ENCODE measurements at places on chromosomes 2 and 18.

- no peak for DNase-seq
Measured at GRCh38 chr2:241088376-241088775, 13.7 kb downstream of the MTERF4 start.

- DNase-seq = no peak
Measured at GRCh38 chr18:7809455-7809854, 242.3 kb downstream of the PTPRM start.

DNA sequence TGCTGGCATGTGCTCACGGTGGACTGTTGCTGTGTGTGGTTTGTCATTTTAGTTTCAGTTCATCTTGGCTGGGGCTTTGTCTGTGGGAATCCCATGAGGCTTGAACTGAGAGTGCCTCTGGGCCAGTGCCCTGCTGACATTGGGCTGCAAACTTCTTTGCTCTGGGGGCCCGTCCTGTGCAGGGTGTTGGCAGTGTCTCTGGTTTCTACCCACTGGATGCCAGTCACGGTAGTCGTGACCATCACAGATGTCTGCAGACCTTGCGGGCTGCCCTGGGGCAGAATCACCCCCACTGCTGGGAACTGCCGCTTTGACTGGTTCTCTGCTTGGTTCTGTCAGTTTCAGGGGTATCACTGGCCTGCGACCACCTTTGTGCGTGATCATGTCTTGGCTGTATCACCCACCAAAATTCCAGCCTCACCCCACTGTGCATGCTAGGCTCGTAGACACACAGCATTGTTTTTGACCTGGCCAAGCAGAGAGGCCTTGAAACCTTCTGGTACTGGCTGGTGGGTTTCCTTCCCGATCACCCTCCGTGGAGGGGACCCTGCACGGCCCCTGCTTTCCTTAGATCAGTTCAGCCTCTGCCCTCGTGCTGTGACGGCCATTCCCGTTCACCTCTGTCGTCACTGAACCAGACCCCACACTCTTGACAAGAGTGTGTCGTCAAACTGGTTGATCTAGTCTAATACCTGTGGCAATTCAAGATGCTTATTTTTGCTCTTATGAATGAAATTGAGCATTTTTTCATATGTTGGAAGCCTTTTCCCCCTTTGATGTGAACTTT, 57.6 kb downstream of the KCNG2 start:
- DNase-seq = no peak

GRCh38 chr2:153404792-153405191, 73.8 kb downstream of the RPRM start:
- DNase-seq = no peak
